ENCODE measurements at places on chromosomes 7 and 10.

- DNase-seq = peak; percentile 95
These were observed 12.4 kb downstream of the PRSS2 start for GRCh38 chr7:142782922-142783900.

DNA sequence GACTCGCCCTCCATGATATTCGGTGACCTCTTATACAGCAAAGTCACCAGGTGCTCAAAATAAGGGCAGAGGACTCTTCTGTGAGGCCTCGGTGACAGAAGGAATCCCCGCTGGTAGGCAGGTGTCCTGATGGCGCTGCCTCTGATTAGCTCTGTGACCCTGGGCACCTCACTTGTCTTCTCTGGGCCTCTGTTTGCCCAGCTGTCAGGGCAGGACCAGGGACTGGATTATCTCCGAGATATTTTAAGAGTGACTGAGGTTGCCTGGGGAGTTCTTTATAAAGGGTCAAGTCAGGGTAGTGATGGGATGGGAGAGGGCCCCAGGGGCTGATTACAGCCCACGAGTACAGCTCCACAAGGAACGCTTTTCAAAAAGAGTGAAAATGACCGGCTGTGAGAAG, 70.9 kb upstream of the SAMD8 start:
- no peak for DNase-seq

DNA sequence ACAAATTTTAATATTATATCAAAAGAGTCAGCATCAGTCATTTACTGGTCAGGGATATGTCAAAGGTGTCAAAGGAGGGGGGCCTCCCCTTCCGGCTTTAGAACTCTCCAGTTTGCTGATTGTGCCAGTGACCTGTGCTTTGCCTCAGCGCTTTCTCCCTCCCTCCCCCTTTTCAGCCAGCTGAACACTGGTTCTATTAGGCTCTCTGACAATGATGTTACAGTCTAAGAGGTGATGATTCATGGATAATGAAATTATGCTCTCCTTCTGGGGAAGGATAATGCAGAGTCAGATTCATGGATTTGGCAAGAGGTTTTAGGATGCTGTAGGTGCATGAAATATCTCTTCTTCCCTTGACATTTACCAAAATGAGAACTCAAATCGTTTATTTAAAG, 6.1 kb downstream of the LRRTM3 start:
- no peak for DNase-seq

GRCh38 chr10:84511106-84511505, 182.7 kb downstream of the CCSER2 start:
- DNase-seq = no peak

GRCh38 chr7:14720785-14721184, 181.8 kb downstream of the DGKB start:
- DNase-seq = no peak

DNA sequence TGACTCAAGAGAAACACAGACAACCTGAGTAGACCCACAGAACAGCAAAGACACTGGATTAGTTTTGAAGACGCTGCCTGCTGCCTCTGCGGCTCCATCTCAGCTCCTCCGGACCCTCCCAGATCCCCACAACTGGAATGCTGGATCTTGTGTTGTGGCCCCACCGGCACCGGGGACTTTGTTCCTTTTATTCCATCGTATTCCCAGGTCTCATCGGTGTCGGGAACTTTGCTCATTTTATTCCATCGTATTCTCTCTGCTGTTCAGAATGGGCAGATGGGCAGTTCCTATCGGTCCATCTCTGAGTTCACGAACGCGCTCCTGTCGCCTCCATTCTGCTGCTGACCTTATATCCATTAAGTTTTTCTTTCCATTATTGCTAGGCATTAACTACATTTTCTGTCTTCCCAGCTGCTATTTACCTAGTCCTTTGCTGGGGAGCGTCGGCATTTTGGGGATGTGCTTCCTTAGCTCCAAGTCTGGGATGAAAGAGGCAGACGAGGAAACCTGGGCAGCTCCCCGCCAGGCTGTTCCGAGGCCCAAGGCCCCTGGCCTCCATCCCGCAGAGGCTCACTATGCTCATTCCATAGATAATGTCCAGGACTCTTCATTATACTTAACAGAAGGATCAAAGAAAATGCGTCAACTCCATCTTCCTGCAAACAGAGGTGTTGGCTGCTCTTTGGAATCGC, 192.4 kb downstream of the MAD1L1 start:
- no peak for DNase-seq

GRCh38 chr10:87761892-87762291, 56.1 kb downstream of the ATAD1 start:
- no peak for DNase-seq

DNA sequence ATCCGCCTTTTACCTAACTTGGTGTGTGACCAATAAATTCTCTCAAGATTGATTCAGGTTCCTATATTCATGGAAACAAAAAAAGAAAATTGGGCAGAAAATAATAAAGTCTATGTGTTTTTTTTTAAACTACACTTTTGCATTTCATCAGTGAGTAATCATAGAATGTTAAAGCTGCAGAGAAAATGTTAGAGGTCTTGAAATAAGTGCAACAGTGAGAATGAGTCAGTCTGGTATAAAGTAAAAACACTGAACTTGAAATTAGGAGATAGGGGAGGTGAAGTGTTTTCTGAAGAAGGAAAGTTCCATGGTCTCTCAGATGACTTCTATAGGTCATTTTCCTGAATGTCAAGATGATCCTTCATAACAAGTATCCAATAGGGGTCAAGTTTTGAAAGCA, 202.6 kb upstream of the NRP1 start:
- no peak for DNase-seq

- no peak for DNase-seq
These were observed 381.6 kb downstream of the PARD3 start for GRCh38 chr10:34433241-34434076.

DNA sequence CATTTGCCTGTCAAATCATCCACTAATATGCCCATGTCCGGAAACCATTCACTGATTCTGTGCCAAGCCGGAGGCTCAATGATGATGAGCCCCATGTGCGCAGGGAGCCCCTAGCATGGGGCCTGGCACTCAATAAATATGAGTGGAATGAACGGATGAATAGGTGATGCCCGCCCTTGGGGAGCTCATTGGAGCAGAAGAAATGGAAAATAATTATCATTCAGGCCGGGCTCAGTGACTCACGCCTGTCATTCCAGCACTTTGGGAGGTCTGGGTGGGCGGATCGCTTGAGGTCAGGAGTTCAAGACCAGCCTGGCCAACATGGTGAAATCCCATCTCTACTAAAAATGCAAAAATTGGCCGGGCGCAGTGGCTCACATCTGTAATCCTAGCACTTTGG, 11.0 kb downstream of the RHBDD2 start:
- DNase-seq = no peak

DNA sequence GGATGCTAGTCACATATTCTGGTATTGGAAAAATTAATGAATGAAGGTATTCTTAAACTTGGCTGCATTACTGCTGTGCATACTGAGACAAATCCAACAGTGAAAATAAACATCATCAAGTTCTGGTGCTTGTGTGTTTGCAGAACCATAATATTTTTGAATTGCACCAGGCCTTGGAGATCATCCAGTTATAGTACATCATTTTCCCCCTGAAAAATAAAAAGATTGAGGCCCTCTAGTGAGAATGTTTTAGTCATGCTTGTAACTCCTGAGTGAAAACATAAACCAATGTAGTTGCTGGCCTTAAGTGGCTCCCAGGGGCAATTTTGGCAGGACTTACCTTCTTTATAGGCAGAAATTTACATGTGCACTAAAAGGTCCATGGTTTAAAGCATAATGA, 218.8 kb upstream of the TMEM229A start:
- no peak for DNase-seq

GRCh38 chr7:70619130-70619529, 512.8 kb upstream of the GALNT17 start:
- peak; percentile 69 for DNase-seq

GRCh38 chr7:99791021-99791420, 7.0 kb upstream of the CYP3A4 start:
- DNase-seq = no peak

DNA sequence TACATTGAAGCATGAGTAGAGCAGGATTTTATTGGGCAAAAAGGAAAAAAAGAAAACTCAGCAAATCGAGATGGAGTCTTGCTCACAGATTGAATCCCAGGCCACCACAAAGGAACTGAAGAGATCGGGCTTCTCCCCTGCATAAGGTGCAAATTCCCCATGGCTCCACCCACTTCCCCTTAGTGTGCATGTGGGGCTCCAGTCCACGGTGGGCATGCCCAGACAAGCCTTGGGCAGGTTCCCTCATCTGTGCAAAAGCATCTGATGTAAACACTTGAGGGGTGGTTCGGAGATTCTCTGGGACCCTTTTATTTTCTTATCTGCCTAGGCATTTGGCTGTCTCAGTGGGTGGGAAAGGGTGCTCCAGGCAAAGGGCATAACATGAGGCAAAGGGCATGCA, 150.7 kb downstream of the CFTR start:
- DNase-seq = no peak

DNA sequence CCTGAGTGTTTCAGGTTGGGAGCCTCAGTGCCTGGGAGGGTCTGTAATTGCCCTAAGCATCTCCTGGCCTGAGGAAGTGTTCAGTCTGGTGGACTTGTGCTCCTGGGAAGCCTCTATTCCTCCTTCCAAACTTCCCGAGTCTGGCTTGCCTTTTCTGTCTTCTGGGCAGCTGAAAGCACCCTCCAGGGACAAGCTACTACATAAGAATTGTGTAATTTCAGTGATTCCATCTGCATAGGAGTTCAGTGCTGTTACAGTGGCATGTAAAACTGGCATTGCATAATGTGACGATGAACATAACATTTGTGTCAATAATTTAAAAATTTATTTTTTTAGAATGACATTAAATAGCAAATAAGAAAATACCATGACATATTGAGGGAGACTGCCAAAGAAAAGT, 109.3 kb downstream of the AOAH start:
- DNase-seq = no peak

GRCh38 chr7:91034459-91035368, 229.5 kb upstream of the FZD1 start:
- peak; percentile 66 for DNase-seq

DNA sequence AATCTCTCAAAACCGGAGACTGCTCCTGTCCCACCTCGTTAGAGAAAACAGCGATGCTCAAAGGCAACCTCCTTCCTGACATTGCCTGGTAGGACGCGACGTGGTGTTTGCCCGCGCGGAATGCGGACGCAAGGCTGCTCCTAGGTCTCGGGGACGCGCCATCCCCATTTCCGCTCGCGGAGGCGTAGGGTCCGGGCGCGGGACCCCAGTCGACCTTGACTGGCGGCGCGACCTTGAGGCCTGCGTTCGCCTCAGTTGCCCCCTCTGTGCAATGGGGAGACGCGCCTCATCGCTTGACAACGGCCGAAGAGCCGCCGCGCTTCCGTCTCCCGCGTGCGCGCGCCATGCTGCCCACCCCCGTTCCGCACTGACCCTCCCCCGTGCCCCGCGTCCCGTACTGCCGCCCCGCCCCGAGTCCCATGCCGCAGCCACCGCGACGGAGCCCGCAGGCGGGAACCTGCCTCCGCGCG, 412 bp upstream of the PPIA start:
- DNase-seq = peak; percentile 68

- DNase-seq = no peak
These were observed 12.1 kb upstream of the SNX13 start for GRCh38 chr7:17952387-17952786.

DNA sequence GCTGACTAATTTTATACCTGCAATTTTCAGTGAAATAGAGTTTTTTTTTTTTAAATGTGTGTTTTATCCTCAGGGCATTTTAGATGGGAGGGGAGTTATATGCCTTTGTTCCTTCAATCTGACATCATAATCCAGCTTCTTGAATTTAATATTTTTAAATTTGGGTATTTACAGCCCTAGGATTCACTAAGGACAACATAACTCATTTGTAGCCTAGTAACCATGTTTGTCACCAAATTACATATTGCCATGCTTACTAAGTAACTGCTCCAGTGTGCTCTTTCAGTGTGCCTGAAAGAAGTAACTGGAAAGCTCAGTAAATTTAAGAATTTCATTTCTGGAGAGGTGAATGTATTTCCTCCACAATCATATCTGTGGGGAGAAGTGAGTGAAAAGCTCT, 56.8 kb upstream of the DGKB start:
- no peak for DNase-seq

DNA sequence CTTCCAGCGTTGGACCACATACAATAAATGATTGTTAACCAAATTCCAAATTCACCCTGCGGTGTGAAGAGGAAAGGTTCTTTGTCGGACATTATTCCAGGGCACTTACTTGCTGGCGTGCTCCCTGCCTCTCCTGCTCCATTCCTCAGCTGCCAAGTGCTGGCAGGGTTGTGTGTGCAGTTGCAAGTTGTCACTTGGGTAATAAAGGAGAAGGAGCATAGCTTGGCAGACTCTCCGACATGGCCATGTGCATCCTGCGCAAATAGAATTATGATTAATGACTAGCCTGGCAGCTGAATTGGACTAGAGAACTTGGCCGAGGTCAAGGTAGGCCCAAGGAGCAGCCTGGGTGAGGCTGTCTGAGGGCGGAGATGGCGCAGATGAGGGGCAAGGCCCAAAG, 92.3 kb upstream of the ELMO1 start:
- DNase-seq = no peak

- peak; percentile 5 for DNase-seq
These were observed 113.2 kb downstream of the CALCR start for GRCh38 chr7:93461350-93461749.

DNA sequence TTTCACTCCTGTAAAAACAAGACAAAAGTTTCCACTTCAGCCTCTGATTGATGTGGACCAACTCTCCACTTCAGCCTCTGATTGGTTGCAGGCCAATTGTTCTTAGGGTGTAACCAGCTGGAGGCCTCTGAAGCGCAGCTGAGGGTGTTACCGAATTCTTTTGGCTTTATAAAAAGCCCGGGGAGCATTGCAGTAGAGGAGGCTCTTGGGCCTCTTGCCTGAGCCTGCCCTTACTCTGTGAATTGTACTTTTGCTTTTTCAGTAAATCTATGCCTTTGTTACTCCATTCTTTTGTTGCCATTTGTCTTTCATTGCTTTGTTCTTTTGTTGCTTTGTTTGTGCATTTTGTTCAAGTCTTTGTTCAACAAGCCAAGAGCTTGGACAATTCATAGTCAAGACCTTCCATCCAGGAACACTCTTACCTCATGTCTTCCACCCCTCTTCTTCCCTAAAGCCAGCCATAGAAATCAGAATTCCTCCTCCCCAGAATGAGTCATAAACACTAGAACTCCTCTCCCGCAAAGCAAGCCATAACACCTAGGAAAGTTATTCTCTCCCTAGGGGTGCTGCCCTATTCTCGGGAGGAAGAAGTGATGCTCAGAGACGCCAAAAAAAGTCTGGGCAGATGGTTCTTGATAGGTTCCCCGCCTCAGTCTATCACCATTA, 53.5 kb upstream of the ARMC3 start:
- peak; percentile 67 for DNase-seq

- no peak for DNase-seq
These were observed 33.7 kb downstream of the CFAP58 start for GRCh38 chr10:104387130-104387888.

GRCh38 chr10:14758994-14759664, 15.6 kb downstream of the FAM107B start:
- no peak for DNase-seq
